Prostate gland (tissue), 2 donors: ENCODE measurements at places on chromosomes 5 and 9. TPM values are rescaled to one million over a fixed set of nuclear protein-coding genes. Genes with fewer than 3 reads are reported as not detected.

GRCh38 chr5:108703313-108703712 is 44.4 kb upstream of the FER start:
- DNase-seq: no peak

GRCh38 chr5:139847790-139848507 is 52.3 kb downstream of the PSD2 start:
- no peak for DNase-seq

DNA sequence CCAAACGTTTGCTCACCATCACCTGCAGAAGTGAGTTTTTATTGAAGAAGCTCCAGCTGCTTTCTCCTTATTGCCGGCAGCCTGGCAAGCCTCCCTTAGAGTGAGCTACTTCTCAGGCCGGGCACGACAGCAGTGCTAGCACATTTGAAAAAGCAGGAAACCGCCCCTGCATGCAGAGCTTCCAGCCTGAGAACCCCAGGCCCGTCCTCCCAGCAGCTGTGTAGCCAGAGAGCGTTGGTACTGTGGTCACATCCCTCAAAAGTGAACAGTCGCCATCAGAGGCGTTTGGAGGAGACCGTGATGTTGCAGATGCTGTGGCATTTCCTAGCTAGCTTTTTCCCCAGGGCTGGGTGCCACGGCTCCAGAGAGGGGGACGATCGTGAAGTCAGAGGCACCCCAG is 23.5 kb downstream of the SLC25A25 start:
- no peak for DNase-seq

GRCh38 chr5:77924081-77924480 is 147.9 kb upstream of the TBCA start:
- no peak for DNase-seq

CXCL14 gene
- total RNA-seq: 2.2 TPM

- no peak for DNase-seq
Measured at GRCh38 chr5:150616024-150616470, 24.4 kb upstream of the SYNPO start.
